ENCODE measurements at places on chromosomes 6 and 20.

GRCh38 chr6:81166770-81167169 is 585.7 kb downstream of the TENT5A start:
- no peak for DNase-seq

DNA sequence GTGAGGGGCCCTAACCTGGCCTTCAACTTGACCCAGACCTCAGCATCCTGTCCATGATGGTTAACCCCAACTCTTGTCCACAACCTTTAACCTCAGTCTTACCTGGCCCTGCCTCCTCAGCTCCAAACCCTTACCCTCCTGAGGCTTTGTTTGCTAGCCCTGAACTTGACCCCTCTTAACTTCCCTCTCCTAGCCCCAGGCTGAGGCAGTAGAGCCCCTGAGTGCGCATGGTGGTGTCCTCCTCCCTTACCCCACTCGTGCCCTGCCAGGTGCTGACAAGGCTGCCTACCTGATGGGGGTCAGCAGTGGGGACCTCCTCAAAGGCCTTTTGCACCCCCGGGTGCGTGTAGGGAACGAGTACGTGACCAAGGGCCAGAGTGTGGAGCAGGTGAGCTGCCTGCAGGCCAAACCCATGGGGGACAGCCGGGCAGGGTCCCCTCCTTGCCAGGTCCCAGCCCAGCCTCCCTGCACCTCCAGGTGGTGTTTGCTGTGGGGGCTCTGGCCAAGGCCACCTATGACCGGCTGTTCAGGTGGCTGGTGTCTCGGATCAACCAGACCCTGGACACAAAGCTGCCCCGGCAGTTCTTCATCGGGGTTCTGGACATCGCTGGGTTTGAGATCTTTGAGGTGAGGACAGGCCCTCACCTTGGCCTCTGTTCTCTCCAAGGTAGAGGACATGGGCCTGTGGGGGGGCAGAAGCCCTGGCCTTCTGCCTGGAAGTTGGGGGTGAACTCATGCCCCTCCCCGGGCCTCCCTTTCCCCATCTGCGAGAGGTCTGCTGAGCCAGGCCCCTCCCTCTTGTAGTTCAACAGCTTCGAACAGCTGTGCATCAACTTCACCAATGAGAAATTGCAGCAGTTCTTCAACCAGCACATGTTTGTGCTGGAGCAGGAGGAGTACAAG is 31.9 kb downstream of the MYH7B start:
- no peak for DNase-seq

GRCh38 chr6:149483334-149483725 is 1.5 kb downstream of the ZC3H12D start:
- no peak for DNase-seq

DNA sequence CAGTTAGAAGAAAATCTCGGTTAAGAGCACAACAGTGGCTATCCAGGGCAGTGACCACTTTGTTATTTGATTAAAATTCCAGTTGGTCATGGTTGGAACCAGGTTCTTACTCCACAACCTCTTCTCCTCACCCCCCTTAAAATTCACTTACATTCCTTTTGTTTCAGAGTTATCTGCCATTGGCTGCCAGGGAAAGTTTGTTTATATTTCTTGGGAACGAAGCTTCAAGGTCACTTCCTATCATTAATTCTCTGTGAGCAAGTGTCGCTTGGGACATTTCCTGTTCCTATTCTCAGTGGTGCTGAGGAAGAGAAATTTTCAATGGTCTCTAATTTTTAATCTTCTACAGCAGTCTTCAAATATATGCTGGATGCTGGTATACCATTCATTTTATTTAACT is 121.1 kb upstream of the COL21A1 start:
- DNase-seq, result no peak

DNA sequence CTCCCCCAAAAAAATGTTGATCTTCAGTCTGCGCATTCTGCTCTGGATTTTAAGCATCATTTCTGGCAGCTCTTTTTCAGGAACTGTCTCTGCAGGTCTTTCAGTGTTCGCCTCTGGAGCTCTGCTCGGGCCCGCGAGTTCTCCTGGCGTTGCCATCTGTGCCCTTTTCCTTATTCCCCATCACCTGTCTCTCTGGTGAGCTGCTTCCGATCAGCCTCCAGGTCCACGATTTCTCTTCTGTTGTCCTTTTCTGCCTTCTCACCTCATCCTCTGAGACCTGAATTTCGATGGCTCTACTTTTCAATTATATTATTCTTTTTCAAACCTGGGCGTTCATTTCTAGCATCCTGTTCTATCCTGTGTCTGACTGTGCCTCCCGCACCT is 590 bp upstream of the MAP1LC3A start:
- DNase-seq, result no peak
